ENCODE measurements at places on chromosomes 7 and 10.
A peak's percentile ranks its signal among the peaks of the same experiment; 100 is the strongest.

GRCh38 chr7:156969972-156970420 is 20.5 kb downstream of the NOM1 start:
- DNase-seq: no peak

DNA sequence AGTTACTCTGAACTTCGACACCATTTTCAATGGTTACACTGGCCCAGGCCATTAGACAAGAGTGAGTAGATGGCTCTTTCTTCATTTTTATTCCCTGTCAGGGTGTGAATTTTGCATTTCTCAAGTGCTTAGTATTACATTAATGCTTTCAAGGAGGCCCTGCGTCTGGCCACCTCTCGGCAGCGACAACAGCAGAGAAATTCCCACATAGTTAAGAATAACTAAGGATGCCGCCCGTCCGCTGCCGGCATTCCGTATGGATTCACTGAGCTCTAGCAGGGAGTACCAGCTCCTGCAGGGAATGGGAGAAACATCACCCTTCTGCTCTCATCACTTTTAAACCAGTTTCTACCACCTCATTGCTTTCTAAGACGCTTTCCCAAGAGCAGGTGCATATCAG is 153.6 kb downstream of the TCERG1L start:
- DNase-seq: no peak

DNA sequence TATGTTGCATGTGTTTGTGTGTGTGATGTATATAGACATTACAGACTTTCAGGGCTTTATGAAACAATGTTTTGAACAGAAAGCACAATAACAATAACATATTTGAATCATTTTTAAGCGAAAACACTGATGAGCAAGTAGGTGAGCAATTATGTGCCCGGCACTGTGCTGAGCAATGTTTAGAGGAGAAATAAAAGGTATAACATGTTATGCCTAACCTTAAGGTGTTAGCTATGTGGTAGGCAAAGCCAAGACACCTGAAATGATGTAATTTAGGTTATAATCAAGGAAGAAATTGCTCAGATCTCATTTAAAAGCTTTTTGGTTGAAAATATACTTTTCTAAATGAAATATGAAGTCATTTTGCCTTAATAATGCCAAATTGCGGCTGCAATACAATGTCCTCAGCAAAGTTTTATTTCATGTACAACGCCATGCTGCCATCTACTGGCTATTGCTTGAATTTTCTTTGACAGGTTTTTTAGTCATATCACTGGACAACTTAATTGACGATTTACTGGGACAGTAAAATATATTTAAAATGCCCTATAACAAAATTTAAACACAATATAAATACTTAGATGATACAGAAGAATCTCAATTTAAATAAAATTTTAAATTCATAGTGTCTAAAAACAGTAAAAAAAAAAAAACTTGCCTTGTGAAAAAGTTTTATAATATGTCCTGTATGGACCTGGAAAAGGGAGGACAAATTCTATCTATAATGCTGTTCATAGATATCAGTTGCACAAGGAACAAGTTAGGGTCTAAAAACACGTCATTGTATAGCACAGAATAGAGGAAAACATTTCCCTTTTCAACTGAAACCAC is 131.1 kb upstream of the CDK1 start:
- peak; percentile 36 for DNase-seq

DNA sequence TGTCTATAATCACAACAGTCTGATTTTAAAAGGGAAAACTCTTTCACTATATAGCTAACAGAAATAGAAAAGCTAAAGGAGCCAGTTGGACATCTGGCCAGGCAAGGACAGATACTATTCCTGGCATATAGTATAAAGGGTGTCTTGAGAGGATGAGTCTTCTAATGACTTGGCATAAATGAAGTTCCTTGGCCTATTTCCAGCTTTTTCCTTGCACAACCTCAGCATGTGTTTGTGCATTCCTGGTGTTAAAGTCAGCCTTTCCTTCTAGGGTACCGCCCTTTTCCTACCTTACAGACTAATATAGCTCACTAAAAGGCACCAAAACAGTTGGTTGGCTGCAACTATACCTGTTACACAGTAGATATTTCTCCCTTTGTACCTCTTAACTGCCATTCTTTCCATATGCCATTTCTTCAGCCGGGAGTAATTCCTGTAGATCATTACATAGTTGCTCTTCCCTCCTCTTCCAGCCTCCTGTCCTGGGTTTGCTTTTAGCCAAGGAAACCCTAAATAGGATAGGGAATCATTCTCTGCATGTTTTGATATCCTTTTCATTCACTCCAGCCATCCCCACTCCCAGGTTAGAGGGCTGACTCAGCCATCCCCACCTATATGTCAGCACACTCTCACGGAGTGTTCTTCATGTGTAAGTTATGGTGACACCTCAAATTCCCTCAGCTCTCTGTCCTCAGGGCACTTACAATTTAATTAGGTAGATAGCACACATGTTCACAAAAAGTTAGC is 102.1 kb upstream of the MDFIC start:
- DNase-seq: no peak

GRCh38 chr7:46390042-46390441 is 469.0 kb upstream of the IGFBP3 start:
- DNase-seq: no peak

DNA sequence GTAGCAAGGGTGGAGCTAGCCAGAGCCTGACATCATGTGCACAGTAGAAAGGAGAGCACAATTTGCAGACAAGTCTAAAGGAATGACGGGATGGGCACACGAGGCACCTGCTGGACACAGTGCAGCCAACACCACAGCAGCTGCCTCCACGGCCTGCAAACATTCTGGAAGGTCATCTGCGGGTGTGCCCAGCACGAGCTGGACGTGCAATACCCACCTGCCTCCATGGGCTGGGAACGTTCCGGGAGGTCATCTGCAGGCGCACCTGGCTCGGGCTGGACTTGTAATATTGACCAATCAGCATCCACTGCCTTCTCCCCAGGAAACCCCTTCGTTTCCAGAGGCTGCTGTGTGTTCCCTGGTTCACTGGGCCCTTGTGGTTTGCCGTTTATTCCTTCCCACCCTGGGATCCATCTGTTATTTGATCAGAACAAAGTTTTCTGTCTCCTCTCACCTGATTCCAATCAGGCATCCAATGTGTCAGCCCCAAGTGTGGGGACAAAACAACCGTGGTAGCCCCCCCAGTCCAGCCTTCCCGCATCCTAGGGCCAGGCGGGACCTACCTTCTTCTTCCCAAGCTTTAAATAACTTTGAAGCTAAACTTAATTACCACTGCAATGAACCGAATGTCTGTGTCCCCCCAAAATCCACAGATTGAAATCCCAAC is 243.4 kb upstream of the PPP2R2D start:
- no peak for DNase-seq

DNA sequence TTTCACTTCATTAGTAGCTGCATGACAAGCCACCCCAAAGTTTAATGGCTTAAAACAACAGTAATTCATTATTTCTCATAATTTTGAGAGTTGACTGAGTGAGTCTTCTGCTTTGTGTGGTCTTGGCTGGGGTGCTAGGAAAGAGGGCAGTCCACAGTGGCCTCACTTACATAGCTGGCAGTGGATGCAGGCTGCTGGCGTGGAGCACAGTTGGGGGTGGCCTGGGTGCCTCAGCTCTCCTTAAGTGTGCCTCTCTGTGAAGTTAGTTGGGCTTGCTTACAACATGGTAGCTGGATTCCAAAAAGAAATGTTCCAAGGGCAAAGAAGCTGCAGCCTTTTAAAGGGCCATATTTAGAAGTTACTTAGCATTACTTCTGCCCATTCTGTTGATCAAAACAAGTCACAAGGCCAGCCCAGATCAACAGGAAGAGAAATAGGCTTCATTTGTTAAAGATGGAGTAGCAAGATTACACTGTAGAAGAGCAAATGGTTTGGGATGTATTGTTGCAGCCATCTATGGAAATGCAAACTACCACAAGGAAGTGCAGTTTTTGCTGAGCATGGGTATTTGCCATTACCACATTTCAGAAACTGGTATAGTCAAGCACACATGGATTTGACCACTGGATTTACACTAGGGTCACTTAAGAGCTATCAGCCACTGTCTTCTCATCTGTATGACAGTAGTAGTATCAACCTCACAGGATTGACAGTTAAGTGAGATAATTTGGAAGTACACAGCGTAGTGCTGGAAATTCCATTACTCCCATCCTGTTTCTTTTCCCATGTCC is 33.6 kb downstream of the ZEB1 start:
- DNase-seq: no peak

DNA sequence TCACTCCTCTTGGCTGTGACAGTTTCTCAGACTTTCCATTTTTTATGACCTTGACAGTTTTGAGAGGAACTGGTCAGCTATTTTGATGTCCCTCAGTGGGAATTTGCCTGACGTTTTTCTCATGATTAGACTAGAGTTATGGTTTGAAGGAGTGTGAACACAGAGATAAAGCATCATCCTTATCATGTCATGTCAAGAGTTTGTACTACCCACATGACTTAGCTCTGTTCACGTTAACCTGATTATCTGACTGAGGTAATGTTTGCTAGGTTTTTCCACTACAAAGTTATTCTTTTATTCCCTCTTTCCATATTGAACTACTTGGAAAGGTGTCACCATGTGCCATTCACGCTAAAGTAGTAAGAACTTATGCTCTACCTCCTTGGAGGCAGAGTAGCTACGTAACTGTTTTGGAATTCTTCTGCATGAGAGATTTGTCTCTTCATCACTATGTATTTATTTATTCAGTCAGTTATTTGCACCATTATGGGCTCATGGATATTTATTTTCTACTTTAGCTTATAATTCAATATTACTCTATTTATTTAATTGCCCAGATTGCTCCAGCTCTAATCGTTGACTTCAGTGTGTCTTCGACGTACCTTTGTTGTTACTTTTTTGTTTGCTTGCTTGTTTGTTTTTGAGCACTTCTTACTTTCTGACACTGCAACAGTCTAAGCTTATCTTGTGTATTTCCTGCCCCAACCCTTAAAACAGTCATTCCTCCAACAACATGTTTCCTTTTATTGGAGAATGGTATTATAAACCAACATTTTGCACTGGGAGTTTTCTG is 50.4 kb downstream of the CPED1 start:
- no peak for DNase-seq

DNA sequence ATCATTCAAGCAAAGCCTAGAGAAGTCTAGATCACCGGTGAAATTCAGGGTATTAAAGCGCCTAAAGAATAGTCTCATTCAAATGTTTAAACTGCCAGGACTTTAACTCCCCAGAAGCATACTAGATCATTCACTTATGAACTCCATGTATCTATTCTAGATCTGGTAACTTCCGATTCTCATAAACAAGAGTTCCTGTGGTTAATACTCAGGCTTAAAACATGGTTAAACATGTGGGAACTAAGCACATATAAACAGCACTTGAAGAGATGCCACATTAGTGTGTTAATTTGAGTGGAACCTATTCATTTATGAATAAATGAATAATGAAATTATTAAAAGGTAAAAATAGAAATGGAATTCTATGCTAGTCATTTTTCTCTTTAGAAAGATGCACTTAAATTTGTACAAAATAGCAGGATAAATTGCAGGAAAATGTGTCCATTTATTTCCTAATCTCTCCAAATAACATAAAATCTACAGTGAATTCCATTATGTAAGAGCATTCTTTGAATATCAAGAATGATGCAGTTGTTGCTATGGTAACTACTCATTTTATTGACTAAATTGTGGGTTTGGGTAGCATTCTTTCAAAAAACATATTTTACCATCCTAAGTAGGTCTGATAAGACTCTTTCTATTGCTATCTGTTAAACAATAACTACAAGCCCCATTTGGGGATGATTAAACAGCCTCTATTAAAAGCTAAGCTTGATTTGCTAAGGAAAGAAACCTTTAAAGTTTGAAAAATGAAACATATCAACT is 147.6 kb upstream of the TMEM168 start:
- no peak for DNase-seq

DNA sequence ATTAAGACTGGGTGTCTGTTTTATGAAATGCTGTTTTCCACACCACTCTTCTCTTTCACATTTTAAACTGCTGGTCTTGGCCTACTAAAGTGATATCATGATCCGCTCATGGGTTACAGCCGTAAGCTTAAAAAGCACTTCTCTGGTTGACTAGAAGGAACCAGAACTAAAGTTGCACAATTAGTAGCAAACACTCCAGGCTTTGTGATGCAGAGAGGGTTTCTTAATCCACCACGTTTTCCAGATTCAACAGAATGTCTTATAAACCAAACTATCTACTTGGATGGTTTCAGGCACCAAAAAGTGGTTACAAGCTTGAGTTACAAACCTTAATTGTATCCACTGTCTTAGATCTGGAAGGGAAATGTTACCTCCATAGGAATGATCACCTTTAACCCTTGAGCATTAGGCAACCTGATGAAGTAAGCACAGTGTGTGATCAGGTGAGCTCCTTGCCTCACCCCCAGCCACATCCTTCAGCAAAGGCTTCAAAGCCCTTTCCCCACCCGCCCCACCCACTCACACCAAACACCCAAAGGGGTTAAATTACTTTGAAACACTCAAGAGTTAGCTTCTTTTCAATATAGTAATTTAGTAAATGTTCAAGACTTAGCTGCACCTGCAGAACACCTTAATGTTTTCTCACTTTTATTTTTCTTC is 3.5 kb downstream of the ELMO1 start:
- no peak for DNase-seq

Measured in stimulated activated naive CD8-positive, alpha-beta T cell treated with anti-CD3 and anti-CD28 coated beads, Interleukin-15, amount 100 ng/mL, for 72 hours (primary cell).